ENCODE measurements at places on chromosomes 7 and 10.

GRCh38 chr7:80380957-80381356 lies 130.9 kb downstream of the GNAT3 start:
- no peak for DNase-seq

- no peak for DNase-seq
Measured at GRCh38 chr7:126557271-126557670, 695.5 kb downstream of the GRM8 start.

DNA sequence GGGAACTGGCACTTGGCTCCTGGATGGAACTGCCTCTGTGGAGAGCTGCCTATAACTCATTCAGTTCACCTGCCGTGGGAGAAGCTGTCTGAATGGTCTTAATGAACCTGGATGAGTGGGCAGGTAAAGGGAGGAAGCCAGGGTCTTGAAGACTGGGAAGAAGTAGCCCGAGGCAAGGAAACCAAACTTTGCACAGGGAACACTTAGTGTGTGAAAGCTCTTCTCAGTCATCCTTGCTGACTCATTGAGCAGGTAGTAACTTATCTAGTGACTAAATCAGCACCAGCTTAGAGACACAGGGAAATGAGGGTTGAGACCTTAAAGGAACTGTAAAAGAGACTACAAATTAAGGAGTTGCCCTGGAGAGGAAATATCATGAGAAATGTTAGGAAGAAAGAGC lies 9.9 kb downstream of the LRRC4 start:
- no peak for DNase-seq

GRCh38 chr7:75534727-75535307 lies 42.7 kb downstream of the SPDYE5 start:
- peak; percentile 57 for DNase-seq

- DNase-seq, result no peak
Measured at GRCh38 chr7:15603124-15603523, 41.3 kb upstream of the AGMO start.

GRCh38 chr7:1534330-1535099 lies 4.0 kb downstream of the MAFK start:
- DNase-seq, result no peak

DNA sequence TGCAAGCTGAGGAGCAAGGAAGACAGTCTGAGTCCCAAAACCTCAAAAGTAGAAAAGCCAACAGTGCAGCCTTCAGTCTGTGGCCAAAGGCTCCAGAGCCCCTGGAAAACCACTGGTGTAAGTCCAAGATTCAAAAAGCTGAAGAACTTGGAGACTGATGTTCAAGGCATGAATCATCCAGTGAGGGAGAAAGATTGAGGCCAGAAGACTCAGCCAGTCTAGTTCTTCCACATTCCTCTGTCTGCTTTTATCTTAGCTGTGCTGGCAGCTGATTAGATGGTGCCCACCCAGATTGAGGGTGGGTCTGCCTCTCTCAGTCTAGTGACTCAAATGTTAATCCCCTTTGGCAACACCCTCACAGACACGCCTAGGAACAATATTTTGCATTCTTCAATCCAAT lies 20.1 kb upstream of the MDFIC start:
- DNase-seq, result no peak

DNA sequence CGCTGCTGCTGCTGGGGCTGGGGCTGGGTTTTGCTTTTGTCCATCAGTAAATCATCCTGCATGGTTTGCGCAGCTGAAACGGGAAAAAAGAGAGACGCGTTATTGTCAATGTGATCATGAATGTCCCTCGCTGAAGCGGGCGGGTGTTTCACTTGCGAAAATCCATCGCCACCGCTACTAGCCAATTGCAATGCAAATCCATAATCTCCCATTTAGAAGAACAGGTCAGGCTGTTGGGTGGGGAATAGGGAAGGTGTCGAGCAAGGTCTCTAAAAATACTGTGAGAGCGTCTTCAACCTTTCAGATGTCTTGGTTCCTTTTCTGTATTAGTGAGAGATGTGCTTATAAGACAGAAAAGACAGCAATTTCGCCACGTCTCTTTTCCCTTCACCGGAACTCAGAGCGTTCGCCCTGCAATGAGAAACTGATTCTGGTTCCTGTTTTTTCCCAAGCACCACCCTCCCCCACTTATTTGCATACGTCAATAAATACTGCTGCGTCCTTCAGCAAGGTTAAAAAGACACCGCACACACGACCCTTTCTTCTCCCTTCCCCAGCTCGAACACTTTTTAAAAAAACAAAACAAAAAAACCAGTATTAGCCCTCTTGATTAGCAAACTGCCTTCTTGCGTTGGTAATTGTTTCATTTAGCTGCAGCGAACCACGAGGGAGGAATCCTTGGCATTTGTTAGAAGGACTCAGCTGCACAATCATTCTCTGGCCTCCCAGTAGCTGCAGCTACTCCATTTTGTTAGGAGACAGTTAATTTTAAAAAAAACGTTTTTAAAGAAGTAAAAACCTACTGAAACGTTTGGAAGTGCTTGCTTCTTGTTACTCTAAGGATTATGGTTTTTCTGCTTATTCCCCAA lies 50.4 kb downstream of the CPEB3 start:
- peak; percentile 75 for DNase-seq

DNA sequence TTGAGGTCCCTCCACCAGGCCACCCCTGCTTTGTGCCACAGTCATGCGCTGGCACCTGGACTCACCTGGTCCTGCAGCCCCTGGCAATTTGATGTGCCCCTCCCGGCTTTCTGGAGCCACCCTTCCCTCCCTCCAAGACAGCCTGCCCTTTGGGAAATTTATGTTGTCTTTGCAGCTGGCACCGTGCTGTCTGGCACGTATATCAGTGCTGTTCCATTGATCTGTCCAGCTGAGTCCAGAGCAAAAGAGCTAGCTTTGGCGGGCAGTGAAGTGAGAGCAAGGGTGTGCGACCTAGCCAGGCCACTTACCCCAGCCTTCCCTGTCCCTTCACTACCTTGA lies 5.7 kb downstream of the RARRES2 start:
- no peak for DNase-seq
